ENCODE measurements at places on chromosomes 1 and 21. TPM values are rescaled to one million over a fixed set of nuclear protein-coding genes. Genes with fewer than 3 reads are reported as not detected.

Gene EPHA2
- not detected for total RNA-seq

- DNase-seq = no peak
- no peak overlapping the region for H3K4me3 ChIP-seq
- no peaks in the 10 kb centered on the region for H3K27me3 ChIP-seq
- H3K4me1 ChIP-seq = no peaks in the 10 kb centered on the region
Observed at GRCh38 chr1:49199564-49199963, 422.9 kb upstream of the BEND5 start.

Gene SH2D1B
- not detected for total RNA-seq

DNA sequence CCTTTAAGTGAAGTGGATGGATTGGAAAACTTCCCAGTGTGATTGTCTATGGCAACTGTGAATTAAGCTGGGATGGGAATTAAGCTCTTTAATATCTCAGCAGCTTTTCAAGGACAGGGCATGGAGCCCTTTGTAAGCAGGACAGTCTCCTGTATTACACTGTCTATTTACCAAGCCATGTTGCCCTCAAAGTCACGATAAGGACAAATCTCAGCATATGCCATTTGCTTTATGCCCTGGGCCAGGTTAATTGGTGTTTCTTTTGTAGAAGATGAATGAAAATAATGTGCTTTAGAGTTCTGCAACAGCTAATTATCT lies 17.6 kb downstream of the UTP25 start:
- no peak overlapping the region for H3K4me3 ChIP-seq
- H3K4me1 ChIP-seq = no peaks in the 10 kb centered on the region
- DNase-seq = no peak
- H3K36me3 ChIP-seq = peaks cover 49% of the 10 kb centered on the region

Gene LAX1
- total RNA-seq = 32.4 TPM

Data from CD8-positive, alpha-beta memory T cell (primary cell).